ENCODE measurements at places on chromosomes 7 and 10.

DNA sequence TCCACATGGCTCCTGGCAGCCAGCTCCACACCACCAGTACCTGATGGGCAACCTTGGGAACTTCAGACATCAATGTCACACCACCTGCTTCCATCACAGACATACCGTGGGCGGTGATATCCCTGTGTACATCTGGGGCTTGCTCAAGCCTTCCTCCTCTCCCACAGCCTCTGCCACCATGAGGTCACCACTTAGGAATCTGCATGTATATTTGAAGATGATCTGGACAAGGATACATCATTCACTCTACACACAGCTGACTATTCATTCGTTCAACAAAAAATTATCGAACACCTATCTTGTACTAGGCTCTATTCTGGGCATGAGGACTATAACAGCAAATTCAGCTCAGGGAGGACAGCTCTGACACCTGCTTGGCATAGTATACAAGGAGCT, 6.8 kb downstream of the DLG5 start:
- DNase-seq, result no peak

GRCh38 chr10:58963723-58964124, 212.7 kb upstream of the PHYHIPL start:
- DNase-seq, result no peak

GRCh38 chr10:110514848-110515247, 17.1 kb downstream of the DUSP5 start:
- DNase-seq, result no peak

GRCh38 chr10:67242528-67242927, 316.7 kb downstream of the LRRTM3 start:
- no peak for DNase-seq

DNA sequence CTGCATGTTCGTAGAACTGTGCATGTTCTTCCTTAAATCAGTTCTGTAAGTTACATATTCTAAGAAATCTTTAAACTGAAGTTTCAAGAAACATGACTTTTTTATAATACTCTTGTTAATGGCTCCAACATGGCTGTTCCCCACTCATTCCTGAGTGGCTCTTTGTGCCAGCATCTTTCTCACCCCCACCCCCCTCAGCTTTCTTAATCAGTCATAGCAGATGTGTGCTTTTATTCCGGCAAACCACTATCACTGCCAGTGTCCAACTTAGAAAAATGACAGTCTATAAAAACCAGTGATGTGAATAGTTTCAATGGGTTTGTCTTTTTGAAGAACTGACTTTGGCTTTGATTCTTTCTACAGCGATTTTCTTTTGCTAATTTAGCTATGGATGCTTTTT, 37.6 kb downstream of the PITRM1 start:
- DNase-seq, result no peak

- no peak for DNase-seq
Observed at GRCh38 chr7:74006032-74006431, 21.9 kb upstream of the ELN start.

DNA sequence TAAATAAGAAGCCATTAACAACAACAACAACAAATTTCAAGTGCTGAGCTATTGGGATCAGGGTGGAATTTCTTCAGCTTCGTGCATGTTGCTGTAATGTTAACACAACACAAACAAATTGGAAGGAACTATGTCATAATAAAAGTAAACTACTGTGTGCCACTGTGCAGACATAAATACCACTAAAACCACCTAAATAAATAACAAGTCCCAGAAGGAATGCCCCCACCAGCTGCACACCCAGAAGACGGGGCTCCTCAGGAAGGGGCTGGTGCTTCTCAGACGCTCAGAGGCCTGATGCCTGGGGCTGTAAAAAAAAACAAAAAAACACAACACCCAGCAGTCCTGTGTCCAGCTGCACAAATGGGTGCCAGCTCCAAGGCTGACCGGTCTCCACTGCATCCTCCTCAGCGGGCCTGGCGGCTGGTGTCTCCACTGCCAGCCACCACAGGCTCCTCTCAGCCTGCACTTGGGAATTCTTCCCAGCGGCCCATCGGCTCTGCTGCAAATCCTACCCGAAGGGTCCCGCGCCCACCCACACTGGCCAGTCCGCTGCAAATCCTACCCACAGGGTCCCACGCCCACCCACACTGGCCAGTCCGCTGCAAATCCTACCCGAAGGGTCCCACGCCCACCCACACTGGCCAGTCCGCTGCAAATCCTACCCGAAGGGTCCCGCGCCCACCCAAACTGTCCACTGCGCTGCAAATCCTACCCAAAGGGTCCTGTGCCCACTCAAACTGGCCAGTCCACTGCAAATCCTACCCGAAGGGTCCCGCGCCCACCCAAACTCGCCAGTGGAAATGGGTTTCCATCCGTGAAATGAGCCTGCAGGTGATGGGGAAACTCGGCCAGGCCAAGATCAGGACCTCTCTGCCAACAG, 35.8 kb upstream of the DNAAF5 start:
- no peak for DNase-seq

DNA sequence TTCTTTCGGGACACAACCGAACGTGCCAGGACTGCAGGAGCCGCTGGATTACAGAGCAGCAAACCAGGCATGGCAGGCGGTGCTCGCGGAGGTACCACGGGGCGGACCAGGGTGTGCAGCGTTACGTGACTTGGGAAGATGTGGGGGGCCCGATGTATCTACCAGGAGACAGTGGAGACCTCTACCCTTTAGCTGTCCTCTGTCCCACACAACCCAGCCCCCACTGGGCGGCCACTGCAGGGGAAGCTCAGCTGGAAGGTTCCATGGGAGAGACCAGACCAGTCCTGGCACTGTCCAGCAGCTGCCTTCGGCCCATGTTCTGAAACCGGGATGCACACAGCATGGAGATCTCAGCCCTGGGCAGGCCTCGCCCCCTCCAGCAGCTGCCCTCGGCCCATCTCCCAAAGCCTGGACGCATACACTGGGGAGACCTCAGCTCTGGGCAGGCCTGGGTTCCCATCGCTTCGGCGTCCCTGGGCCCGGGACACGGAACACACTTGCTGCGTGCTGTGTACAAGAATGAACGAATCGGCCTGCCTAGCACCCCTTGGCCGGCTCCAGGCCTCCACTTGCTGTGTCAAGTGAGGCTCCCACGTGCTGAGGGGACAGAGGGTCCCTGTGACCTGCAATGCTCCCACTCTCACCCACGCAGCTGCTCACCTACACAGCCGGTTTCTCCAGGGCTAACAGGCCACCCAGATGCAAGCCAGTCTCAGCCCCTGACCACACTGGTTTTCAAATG, 177.4 kb downstream of the ELFN1 start:
- no peak for DNase-seq

DNA sequence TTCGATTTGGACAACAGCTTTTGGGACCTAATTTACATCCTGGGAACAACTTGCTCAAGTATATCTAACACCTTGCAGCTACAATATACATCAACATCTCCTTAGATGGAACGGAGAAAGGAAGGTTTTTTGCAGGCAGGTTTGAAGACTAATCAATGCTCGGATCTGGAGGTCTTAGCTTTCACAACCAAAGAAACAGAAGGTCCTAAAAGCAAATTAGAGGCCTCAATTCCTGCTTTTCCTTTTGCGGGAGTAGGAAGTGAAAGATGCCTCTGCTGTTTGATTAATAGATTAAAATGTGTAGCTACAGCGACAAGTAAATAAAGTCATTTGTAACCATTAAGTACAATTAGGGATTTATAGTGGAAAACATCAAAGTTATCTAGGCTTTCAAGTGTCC, 3.7 kb upstream of the SP8 start:
- DNase-seq, result no peak

GRCh38 chr10:96670786-96671185, 49.5 kb downstream of the PIK3AP1 start:
- DNase-seq, result no peak

DNA sequence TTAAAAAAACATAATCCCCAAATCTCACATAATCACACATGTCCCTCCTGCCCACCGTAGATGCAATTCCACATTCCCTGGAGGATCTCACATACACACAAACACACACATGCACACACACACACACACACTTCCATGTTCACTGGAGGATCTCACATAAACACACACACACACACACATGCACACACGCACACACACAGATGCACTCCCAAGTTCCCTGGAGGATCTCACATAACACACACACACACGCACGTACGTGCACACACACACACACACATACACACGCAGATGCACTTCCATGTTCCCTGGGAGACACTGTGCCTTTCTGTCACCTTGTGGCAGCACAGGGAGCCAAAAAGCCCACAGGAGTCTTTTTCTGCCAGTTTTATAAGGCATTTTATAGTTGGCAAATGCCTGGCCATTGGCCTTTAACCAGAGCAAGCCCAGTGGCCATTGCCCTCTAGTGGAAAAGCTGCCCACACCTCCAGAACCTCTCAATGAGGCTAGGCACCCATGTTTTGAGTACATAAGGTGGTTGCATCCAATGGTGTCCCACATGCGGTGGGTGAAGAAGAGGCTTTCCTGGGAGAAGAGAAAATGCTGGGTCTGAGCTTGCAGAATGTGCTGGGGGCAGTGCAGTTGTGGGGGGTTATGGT, 115.4 kb upstream of the ACBD5 start:
- DNase-seq, result no peak

DNA sequence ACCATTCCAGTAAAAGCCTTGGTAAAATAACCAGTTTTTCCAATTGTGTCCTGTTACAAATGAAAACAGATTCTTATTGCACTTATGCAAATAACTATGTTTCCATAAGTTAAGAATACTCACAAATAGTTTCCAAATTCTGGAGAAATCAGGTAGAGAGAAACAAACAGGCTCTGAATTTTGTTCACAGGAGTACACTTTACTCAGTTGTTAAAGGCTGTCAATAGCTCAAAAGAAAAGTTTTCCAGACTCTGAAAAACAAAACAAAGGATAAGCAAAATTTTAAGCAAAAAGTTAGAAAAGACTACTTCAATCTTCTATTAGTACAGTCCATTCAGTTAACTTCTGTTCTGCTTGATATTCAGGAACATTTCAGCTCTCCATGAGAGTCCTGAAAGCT, 32.8 kb upstream of the ZNF365 start:
- DNase-seq, result no peak

- peak; percentile 38 for DNase-seq
Observed at GRCh38 chr10:61662794-61663259, at the start of gene CABCOCO1. Gene CABCOCO1 (plus strand): TSS chr10:61662929. CDS start chr10:61662973, 44 bp downstream.

DNA sequence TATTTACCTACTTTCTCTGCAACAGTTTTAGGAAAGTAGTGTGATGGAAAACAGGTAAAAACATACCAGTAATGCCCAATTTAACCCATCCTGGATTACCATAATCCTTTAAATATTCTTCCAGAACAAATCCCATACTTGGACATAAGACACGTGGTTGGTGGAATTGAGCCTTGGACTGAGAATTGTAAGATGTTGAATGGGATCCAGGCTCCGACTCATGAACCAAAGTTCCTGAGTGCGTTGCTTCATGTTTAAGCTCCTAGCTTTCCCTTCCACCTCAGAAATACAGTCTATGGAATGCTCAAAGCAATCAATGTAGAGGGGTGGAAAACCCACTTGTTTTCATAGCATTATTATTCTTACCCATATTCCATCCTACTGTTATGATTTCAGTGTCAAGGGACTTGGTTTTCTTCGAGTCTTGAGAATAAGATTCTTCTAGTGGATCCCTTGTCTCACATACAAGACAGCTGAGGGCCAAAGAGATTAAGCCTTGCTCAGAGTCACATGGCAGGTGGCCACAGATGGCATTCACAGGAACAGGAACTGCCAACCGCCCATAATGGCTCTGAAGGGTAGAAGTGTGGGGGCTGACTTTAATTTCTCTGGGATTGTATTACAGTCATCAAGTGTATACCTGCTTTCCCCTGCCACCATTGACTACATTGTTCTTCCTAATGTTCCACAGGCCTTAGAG, 171.2 kb downstream of the GFRA1 start:
- no peak for DNase-seq

DNA sequence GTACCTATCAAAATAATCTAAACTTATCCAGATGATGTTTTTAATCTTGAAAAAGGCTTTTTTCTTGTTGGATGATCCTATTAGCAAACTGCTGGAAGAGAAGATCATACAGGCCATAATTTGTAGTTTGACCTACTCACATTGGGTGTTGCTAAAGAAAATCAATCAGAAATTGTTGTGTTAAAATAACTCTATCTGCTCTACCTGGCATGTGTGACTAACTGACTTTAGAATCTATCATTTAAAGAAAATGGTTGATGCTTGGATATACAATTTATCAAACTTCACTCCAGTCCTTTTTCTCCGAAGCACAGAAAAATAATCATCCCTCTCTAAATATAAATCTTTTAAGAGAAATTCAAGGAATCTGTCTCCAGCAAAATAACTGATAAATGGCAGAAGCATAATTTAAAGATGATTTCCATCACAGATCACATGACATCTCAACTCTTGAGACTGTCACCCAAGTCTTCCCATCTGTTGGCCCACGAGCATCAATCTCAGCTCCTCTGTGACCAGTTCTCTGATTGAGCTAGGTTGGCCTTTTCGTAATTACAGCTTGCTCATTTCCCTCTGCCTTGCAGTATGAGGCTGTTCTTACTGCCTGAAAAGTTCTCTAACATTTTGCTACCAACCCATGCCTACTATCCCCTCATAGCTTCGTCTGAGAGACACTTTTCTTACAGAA, 36.4 kb downstream of the CABCOCO1 start:
- no peak for DNase-seq

DNA sequence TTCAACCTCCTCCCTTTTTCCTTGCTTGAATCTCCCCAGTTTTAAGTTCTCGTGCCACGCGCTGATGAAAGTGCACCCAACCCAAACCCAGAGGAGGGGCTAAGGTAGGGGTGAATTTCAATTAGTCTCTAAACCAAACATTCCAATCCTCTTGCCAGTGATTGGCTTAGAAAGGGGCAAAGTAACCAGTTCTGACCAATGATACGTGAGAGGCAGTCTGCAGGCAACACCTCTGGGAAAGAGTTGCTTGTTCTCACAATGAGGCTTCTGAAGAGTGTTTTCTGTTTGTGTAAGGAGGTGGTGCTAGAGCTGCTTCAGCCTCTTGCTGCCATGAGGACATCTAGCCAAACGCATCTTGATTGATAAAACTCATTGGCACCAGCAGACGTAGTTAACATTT, 21.8 kb downstream of the SLC35G1 start:
- no peak for DNase-seq

GRCh38 chr10:103923502-103923901, 5.5 kb upstream of the STN1 start:
- DNase-seq, result no peak

GRCh38 chr7:81714306-81714705, 55.5 kb downstream of the HGF start:
- DNase-seq, result no peak

GRCh38 chr7:15042285-15043065, 139.9 kb upstream of the DGKB start:
- no peak for DNase-seq

- no peak for DNase-seq
Observed at GRCh38 chr7:6317797-6318438, 45.5 kb upstream of the CYTH3 start.
